ENCODE measurements at places on chromosomes 12 and 14. TPM values are rescaled to one million over a fixed set of nuclear protein-coding genes. Genes with fewer than 3 reads are reported as not detected.

- DNase-seq: no peak
Observed at GRCh38 chr14:103382376-103382775, 2.8 kb upstream of the MARK3 start.

DNA sequence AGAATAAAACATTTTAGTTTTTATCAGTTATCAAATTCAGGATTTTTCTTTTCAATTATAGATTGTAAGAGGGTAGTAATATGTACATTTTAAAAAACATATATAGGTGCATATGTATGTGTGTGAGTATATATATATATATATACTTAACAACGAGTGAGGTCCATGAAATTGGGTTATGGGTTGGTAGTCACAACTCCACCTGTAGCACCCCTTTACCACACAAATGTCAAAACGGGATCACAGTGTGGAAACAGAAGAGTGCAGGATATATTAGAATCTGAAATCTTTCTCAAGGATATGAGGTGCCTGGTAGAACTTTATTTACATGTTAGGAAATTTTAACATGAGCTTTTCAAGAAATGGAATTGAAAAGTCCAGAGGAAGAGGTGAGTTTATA lies 31.3 kb downstream of the MIA2 start:
- no peak for DNase-seq

GRCh38 chr14:51094282-51094821 lies 553 bp downstream of the TRIM9 start:
- DNase-seq: no peak

DNA sequence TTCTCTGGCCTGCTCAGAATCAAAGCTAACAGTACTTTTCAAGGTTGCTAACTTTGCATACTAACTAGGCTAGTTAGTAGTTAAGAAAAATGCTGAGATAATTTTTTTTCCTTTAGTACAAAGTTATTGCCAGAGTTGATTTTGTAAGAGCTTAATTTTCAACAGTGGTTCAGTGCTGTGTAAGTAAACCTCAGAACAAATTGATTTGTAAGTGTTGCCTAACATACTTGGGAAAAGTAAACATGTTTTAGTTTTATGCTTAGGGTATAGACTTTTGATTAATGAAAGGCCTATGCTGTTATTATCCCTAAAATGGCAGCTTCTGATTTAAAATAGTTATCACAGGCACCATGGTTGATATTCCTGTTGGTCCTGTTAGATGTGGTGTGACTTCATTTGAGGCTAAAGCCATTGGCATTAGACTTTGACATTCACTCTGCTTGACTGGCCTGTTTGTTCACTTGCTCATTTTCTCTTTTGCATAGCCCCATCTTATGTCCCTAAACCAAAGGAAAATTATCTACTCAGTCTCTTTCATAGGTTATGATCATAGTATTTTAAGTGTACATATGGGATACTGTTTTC lies 5.2 kb downstream of the CMAS start:
- DNase-seq: no peak

DNA sequence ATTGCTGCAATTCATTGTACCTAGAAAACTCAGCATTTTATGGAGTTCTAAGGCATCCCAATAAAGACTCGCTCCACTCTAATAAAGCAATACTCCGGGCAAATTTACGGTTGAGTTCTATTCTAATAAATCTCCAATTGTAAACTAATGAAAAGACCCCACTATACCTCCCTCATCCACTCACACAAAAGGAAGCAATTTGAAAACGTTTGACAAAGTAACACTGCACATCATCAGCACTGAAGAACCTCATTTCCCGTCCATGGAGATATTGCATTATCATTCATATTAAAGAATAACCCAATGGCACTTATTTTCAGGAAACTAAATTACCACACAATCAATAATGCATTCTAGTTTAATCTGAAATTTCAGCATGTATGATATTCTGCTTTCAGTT lies 111.0 kb upstream of the LMO3 start:
- no peak for DNase-seq

DNA sequence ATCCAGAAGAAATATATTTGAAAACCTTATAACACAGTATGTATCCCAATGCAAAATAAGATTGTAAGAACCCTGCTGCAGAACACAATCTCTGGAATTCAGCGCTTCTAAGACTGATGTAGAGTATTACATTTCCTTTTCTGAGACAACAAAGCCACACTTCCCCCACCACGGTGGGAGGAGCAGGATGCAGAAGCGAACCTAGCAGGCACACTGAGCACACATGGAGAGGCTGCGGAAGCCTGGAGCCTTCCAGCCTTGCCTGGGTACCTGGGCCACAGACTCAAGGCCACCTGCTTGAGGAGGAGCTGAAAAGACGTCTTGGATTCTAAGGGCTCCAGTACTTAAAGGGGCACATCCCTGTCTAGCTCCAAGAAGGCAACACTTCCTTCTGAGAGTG lies 46.4 kb downstream of the TCHP start:
- no peak for DNase-seq

DNA sequence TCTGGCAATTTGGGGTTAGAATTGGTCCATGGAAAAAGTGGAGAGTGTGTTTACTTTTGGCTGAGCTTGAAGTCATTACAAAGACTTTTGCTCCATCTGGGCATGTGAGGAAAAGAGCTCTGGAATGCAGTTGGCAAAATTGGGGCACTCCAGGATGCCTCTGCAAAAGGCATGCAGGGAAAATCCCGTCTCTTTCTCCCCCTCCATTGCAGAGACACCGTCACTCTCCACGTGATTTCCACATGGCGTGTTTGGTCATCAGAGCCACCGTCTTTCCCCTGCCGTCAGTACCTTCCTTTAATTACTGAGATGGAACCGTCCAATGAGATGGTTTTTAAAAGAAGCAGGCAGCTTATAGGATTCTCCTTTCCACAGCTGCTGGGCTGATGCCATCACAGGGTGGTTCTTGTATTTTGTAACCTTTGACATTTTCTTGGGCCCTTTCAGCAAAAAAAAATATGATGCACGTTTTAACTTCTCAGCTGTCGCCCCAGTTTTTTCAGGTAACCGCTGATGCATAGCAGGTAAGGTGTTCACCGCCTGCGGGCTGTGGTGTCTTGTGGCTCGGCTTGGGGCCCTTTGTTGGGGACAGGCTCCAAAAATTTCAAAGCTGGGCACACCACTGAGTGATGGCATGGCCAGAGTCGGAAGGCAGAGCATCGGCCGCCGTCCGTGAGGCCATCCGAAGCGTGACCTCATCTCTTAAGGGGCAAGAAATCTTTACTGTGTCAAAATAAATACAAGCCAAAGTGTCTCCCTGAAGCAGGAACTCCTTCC lies 68.4 kb downstream of the CACNA1C start:
- no peak for DNase-seq

DNA sequence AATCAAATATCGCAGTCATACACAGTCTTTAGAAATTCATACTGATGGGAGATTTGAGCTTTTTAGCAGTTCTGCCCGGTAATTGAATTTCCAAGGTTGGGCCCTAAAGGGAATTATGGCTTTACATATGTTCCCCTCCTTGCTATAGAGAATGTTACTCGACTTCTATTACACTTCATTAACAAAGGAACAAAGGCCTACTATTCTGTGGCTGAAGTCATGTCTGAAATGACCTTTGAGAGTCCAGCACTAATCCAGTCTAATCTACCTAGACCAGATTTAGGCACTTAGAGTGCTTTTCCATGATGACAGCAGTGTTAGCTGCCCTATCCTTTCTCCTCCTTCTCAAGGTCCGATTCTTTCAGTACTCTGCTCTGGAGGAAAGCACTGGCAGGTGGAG lies 305.3 kb downstream of the MED13L start:
- no peak for DNase-seq

GRCh38 chr14:22177870-22178269 lies 411.2 kb downstream of the DAD1 start:
- DNase-seq: no peak

DNA sequence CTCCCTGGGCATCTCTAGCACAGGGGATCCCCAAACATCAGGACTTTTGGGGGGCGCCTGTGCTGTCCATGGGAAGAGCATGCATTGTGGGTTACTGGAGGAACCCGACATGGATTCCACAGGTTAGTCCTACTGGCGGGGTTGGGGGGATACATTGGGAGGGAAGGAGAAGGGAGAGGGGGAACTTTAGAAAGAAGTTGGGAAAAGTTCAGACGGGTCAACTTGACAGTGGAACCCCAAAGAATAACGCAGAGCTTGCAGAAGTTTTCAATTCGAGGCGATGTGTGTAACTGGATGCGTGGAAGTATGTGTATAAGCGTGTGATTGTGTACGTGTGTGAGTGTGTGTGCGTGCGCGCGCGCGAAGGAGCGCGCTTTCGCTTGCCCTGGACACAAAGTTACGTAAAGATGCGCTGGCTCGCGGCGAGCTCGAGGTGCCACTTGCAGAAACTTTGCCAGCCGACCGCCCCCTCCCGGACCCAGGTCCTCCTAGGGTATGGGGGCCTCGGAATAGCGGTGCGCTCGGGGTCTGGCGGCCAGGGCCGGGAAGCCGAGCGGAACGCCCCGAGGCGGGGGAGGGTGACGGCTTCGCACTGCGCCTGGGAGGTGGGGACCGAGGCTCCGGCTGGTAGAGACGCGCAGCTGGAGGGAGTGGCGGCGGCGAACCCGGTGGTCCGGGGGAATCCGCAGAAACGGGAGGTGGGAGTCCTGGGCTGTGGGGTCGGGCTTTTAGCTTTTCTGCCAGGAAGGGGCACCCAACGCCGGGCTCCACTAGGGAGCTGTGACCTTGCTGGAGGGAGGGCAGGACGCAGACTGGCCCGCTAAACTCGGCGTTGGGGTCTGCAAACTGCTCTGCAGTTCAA lies 669 bp downstream of the RFX4 start:
- no peak for DNase-seq

GRCh38 chr14:58598804-58599525 lies 38.8 kb upstream of the DACT1 start:
- DNase-seq: no peak

- no peak for DNase-seq
Observed at GRCh38 chr12:95532851-95533250, 18.4 kb downstream of the USP44 start.

OASL gene
- total RNA-seq: not detected

SYNE3 gene
- 8.8 TPM for total RNA-seq
